Activated naive CD4-positive, alpha-beta T cell treated with Interleukin-2 at 50 U/mL for 16 hours (primary cell): ENCODE measurements at places on chromosomes 4 and X.

- DNase-seq = no peak
Observed at GRCh38 chr4:109078724-109079123, 223.7 kb downstream of the COL25A1 start.

DNA sequence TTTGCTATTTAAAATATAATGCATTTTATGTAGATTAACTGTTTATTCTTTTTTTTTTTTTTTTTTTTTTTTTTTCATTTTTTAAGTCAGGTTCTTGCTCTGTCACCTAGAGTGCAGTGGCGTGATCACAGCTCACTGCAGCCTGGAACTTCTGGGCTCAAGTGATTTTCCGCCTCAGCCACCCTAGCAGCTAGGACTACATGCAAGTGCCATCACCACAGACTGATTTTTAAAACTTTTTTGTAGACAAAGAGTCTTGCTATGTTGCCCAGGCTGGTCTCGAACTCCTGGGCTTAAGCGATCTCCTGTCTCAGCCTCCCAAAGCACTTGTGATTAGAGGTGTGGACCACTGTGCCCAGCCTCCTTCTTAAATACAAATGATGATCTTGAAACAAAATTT, 159.9 kb downstream of the CAMK2D start:
- no peak for DNase-seq

- DNase-seq = no peak
Observed at GRCh38 chrX:13009273-13009672, 34.4 kb downstream of the TMSB4X start.

- no peak for DNase-seq
Observed at GRCh38 chrX:114058988-114059418, 524.9 kb upstream of the HTR2C start.

GRCh38 chrX:155179346-155179997, 36.8 kb upstream of the VBP1 start:
- DNase-seq = no peak

GRCh38 chr4:176758731-176759130, 34.0 kb downstream of the VEGFC start:
- DNase-seq = no peak

DNA sequence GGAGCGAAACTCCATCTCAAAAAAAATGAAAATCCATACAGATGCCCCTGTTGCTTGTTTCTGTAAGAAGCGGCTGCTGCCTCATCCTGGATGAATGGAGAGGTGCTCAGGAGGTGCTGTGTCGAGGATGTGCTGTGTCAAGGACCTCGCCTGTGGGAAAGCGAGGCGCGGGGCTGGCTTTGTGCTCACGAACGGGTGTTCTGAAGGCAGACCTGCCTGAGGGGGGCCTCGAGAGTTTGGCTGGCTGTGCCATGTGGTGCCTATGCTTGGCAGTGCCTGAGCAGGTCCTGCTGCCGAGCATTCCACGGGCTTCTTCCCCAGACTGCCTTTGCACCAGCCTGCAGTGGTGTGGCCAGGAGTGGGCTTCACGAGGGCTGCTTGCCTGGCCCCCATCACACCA, 61.5 kb downstream of the NSD2 start:
- no peak for DNase-seq

GRCh38 chr4:86891762-86892635, at the start of gene C4orf36:
Gene C4orf36, minus strand, starts transcription at chr4:86892422. Its CDS starts 902 bp downstream, at chr4:86891520.
- DNase-seq = peak; percentile 30

- DNase-seq = no peak
Observed at GRCh38 chr4:184887333-184887732, 61.6 kb upstream of the ACSL1 start.

- DNase-seq = no peak
Observed at GRCh38 chr4:13966231-13967195, 339.0 kb upstream of the BOD1L1 start.

DNA sequence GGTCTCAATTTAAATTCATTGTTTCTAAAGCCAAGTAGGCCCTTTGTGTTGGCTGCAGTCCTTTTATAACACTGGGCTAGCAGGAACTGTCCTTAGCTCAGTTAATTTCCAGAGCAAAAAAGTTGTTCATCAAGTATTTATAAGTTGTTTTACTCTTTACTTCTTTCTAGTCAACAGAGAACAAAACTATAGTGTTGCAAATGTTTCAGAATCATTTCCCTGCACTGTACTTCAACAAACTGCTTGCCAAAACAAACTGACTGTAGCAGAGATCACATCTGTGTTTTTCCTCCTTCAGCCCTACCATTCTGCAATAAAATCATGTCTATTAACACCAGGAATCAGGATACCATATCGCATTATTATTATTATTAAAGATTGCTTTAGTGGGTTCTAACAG, 168.5 kb upstream of the SH3RF1 start:
- DNase-seq = no peak

DNA sequence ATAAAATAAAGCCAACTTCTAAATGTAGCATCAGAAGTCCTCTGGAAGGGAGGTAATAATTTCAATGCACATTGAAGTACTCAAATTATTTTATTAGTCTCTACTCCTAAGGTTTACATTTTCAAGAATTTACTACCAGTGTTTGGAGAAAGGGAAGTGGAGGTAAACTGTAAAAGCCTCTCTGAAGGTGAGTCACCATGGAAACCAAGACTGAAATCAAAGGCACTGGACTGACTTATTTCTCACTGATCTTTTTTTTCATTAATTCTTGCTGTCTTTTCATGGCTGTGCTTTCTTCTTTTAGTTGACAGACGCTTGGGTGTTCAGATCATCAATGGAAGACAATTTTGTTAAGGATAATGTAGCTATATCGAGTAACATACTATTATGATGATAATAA, 9.7 kb downstream of the SLC39A8 start:
- DNase-seq = no peak

GRCh38 chr4:71389149-71389827, 50.5 kb downstream of the SLC4A4 start:
- no peak for DNase-seq

- DNase-seq = no peak
Observed at GRCh38 chr4:162151850-162152249, 11.9 kb downstream of the FSTL5 start.

DNA sequence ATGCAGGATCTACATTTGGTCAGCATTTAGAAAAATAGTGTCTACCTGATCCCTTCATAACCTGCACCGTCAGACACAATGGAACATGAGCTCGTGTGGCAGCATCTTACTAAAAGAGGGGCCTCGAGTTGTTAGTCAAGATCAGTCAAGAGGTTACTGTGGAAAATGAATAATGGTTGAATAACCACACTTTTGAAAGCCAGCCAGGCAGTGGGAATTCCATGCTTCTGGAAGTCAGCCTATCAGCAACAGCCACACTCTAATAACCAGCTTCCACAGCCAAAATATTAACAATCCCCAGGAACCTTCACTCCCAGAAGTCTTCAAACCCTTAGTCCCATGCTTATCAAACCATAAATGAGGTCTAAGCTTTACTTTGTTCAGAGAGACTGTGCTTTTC, 234.3 kb downstream of the HS3ST1 start:
- DNase-seq = no peak

- no peak for DNase-seq
Observed at GRCh38 chr4:2806390-2807355, 13.8 kb downstream of the SH3BP2 start.

DNA sequence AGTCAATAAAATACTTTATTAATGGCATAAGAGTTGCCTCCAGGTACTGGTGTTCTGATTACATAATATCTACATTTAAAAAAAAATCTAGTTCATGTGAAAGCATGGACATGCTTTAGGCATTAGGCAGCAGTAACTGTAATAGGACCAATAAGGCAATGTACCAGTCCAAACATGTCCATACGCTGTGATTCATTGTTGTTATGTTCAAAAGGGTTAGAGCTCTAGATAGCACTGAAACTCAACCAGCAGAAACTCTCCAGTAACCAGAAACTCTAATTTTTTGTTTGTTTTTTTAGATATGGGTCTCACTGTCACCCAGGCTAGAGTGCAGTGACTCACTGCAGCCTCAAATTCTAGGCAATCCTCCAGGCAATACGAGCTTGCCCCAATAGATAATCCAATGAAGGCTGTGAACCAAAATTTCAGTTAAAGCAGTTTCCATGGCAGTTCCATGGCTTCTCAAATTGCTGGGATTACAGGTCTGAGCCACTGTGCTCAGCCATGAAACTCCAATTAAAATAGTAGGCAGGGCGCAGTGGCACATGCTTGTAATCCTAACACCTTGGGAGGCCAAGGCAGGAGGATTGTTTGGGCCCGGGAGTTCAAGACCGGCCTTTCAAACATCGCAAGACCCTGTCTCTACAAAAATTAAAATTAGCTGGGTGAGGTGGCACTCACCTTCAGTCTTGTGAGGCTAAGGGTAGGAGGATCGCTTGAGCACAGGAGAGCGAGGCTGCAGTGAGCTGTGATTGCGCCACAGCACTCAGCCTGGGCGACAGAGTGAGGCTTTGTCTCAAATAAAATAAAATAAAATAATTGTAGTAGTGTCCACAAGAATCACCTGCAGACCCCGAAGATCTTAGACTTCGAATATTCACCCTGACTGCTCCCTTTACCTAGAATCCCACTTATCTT, 36.3 kb downstream of the MGARP start:
- DNase-seq = no peak

- DNase-seq = no peak
Observed at GRCh38 chr4:124454772-124455270, 257.7 kb downstream of the ANKRD50 start.

- no peak for DNase-seq
Observed at GRCh38 chrX:54230435-54231148, 47.5 kb upstream of the FAM120C start.

DNA sequence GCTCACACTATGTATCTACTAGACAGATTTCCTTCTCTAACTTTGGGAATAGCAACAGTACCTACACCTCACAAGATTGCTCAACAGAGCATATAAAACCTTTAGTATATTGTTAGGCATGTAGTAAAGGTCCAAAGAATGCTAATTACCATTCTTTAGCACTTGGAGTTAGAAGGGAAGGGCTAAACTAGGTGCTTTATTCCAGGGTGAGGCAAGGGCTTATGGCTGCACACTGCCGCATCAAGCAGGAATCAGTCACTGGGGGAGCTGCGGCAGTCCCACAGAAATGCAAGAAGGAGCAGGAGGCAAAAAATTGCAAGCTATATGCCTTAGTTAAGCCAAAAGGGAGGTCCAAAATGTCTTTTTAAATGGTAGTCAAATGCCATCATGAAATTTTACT, 162.7 kb downstream of the PPP3CA start:
- no peak for DNase-seq

GRCh38 chrX:43469391-43470054, 186.6 kb upstream of the MAOA start:
- no peak for DNase-seq

GRCh38 chr4:101451086-101451485, 103.8 kb upstream of the PPP3CA start:
- no peak for DNase-seq

GRCh38 chr4:106816496-106816895, 219.6 kb downstream of the DKK2 start:
- no peak for DNase-seq

- DNase-seq = no peak
Observed at GRCh38 chrX:104307341-104307740, 52.6 kb upstream of the ESX1 start.

GRCh38 chrX:72141372-72142004, 9.8 kb upstream of the RTL5 start:
- DNase-seq = peak; percentile 15

DNA sequence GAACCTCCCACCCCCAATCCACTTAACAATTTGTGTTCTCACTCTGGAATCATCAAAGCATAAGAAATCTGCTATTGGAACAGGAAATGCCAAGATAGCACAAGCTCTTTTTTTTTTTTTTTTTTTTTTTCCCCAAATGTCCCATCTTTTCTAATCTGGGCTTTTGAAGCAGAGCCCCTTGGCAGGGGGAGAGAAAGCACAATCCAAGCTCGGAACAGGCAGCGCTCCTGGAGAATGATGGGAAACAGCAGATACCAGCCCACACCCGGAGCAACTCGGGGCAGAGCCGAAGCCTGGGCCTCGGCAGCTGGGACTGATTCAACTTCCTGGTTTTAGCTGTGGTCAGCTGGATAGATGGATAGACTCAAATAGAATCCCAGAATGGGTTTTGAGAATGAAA, 235.1 kb downstream of the QDPR start:
- DNase-seq = no peak

GRCh38 chr4:10020106-10020505, 1.2 kb downstream of the SLC2A9 start:
- no peak for DNase-seq

DNA sequence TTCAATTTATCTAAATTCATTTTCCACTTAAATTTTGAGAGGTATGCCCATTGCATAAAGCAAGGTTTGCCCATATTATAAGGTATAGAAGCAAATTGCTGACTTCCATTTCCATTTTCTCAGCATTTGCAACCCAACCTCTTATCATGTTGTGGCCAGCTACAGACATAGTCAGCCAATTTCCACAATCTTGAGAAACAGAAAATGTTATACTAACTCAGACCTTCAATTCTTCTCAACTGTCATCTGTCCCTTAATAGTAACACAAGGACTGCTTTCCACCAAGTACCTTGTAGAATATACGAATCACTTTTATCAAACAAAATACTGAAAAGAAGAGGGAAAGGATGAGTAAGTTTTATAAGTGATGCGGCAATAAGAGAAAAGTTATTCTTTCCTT, 11.2 kb upstream of the GRIA3 start:
- DNase-seq = no peak

- DNase-seq = no peak
Observed at GRCh38 chrX:151402719-151403390, 5.8 kb downstream of the VMA21 start.

- DNase-seq = no peak
Observed at GRCh38 chr4:88573276-88573980, 18.9 kb upstream of the HERC3 start.

- peak; percentile 62 for DNase-seq
Observed at GRCh38 chrX:129925305-129926092, 19.5 kb downstream of the UTP14A start.

DNA sequence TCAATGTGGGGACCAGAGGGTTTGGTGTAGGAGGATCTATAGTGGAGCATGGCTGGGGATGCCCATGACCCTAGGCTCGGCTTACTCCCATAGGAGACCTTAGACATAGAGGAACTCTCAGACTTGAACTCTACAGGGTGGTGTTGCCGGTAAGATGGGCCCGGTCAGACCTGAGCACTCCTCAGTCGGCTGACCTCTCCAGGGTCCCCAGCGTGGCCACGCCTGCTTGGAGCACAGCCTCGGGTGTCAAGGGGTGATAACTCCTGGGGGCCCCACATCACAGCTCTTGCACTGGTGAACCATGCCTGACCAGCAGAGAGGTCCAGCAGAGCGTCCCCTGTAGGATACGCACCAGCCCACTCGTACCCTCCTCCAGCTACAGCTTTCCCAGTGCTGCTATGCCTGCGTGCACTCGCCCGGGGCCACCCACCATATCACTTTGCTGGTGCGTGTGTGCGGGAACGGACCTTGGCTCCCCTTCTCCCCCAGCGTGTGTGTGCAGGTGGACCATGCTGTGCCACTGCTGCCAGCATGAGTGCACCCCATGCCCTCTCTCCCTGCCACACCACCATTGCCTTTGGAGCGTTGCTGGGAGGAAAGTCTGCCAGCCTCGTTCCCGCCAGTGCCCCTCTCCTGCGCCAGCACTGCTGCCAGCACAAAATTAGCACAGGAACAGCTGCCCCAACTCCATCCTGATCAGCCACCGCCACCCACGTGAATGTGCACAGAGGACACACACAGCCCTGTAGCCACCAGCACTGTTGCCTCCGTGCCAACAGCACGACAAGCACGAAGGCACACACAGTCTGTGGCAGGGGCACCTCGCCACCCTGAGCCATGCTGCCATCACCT, 806.6 kb downstream of the GLUD2 start:
- DNase-seq = no peak

- no peak for DNase-seq
Observed at GRCh38 chrX:151816934-151817333, 82.4 kb downstream of the CNGA2 start.

GRCh38 chr4:18250564-18250963, 229.0 kb upstream of the LCORL start:
- DNase-seq = no peak

GRCh38 chr4:110621328-110621812, 1.5 kb downstream of the PITX2 start:
- DNase-seq = no peak
